NB4 (cell line): ENCODE measurements at places on chromosomes 6 and 20.

GRCh38 chr6:34005901-34006531, 139.9 kb downstream of the GRM4 start:
- no peak for DNase-seq

GRCh38 chr20:7980332-7981046, 39.1 kb downstream of the TMX4 start:
- peak; percentile 70 for DNase-seq

DNA sequence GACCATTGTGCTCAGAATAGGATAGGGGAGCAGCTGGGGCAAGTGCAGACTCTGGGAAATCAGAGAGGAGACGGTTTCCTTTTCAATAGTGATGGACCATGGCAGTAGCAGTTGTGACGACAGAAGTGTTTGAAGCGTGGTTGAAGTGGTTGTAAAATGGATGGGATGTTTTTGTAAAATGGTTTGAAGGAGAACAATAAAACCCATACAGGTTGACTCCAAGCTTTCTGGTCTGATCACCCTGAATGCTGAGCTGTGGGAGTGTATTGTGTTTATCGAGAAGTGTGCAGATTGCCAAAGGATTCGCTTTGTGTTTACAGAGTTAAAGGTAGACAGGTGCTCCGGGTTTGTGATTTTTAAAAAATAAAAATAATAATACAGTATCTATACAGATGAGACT, 255.2 kb upstream of the SULF2 start:
- no peak for DNase-seq

DNA sequence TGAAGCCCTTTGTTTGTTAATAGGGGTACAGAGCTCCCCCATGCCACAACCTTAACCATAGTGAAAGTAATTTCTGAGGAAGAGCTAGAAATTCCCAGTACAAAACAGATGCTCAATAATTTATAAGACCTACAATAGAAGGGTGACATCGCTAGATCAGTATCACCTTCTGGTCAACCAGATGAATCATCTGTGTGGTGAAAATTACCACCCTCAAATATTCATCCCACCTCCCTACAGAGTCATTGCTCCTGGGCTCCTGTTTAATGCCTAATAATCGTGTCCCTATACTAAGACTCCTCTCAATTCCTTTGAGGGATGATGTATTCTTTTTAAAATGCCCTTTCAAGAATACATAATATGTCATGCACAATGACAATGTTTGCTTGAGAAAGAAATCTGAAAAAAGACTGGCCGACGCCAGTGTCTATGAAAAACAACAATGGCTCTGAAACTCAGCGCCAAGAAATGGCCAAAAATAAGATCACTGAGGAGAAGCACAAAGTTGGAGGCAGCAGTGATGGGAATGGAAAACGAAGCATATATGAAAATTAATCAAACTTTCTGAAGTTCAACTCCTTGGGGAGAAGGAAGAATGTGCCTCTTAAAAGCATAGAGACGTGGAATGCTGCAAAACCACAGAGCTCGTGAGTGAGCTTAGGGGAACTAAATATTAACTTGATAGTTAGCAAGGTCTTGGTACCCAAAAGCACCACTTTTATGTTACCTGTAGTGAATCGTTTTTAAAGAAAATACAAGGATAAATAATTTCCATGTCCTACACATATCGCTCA, 11.0 kb upstream of the ADGRF5 start:
- no peak for DNase-seq

DNA sequence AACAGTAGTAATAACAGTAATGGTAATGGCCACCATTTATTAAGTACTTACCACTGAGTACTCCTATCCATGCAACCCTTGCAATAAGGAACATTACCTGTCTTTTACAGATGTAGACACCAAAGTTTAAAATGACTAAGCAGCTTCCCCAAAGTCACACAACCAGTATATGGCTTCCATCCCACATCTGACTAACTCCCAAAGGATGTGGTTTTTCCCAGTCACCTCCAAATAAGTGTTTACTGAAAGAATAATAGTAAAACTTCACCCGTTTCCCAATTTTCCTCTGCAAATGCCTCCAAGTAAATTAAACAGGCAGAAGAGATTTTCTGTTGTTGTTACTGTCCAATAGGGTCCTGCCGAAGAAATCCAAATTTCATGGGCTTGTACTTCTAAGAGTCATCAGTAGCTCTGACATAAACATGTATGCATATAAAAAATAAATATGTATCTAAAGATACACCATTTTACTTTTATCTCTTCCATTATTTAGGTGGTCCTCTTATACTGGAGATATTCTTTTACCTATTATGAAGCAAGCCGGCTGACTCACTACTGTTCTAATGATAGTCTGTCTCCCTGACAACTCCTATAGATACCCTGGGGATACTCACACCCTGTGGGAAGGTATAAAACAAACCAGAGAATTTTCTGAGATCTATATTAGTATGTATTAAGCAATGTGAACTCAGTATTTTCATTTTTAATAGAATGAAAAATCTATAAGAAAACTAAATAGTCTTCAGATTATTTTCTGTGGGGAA, 77.9 kb upstream of the ID4 start:
- no peak for DNase-seq

DNA sequence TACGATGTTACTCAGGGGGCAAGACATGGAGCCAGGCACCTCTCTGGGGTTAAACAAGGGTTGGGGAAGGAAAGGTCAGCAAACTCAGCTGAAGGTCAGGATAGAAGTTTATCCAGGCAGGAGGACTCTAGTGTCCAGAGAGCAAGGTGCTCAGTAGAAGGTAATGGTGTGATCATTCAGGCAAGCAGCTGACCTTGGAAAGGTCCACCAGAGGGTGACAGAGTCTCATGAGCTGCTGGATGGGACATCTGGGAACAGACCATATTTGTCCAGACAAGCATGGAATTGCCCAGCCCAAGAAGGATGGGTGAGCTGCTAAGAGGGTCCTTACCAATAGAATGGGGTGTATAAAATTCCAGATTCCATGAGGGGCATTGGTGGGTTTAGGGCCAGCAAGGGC, 89.5 kb downstream of the MAP3K7 start:
- DNase-seq, result no peak

- no peak for DNase-seq
Observed at GRCh38 chr20:45114465-45115385, at the start of gene WFDC5. WFDC5 (minus strand) TSS chr20:45115174; CDS start chr20:45115083, 91 bp downstream.

- DNase-seq, result no peak
Observed at GRCh38 chr6:158766621-158767455, 52.3 kb downstream of the EZR start.

GRCh38 chr6:30876039-30876730, 8.1 kb upstream of the DDR1 start:
- no peak for DNase-seq

DNA sequence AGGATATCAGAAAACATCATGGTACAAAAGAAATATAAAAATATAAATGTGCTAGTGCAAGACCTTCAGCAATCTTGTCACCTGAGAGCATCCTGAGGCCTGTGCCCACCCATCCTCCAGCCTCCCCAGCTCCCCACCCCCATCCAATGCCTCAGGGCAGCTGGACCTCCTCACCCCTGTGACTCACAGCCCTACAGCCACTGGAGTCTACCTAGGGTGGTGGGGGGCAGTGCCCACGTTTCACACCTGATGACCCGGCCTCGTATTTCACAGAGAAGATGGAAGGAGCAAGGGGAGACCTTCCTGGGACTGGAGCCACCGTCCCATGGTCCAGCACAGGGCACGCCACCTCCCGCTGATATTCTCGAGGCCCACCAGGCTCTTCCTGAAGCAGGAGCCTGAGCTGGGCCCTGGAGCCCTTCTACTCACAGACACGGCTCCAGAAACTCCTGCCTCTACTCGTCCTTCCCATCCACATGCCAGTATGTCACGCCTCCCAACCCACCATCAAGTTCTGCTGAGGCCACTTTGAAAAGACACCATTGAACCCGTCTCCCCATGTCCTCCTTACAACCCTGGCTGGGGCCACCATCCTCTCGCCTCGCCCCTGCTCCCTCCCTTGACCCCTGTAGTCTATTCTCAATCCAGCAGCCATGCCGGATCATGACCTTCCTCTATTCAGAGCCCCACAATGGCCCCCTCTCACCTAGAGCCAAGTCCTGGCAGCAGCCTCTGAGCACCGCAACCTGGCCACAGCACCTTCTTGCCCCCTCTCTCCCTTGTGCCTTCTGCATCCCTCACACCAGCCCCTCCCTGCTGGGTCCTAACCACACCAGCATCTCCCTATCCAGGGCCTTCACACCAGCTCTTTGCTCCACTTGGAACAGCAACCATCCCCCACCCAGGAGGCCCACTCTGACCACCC, 13.3 kb downstream of the APMAP start:
- DNase-seq, result no peak

- no peak for DNase-seq
Observed at GRCh38 chr20:25198663-25199383, 3.3 kb downstream of the ENTPD6 start.

DNA sequence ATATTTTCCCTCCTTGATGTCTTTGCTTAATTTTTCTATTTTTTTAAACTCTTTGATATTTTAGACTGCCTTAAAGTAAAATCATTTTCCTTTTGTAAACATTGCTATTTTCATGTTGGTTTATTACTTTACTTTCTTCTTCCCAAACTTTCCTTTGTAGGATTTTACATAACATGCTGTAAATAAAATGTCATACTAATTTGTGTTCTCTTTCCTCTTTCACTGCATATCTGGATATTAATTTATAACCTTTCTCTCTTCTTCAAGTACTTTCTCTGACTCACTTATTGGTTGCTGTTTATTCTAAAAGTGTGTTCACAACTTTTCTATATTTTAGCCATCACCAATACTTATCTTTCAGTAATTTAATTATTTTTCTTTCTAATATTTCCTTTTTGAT, 9.3 kb upstream of the POM121L2 start:
- DNase-seq, result no peak

DNA sequence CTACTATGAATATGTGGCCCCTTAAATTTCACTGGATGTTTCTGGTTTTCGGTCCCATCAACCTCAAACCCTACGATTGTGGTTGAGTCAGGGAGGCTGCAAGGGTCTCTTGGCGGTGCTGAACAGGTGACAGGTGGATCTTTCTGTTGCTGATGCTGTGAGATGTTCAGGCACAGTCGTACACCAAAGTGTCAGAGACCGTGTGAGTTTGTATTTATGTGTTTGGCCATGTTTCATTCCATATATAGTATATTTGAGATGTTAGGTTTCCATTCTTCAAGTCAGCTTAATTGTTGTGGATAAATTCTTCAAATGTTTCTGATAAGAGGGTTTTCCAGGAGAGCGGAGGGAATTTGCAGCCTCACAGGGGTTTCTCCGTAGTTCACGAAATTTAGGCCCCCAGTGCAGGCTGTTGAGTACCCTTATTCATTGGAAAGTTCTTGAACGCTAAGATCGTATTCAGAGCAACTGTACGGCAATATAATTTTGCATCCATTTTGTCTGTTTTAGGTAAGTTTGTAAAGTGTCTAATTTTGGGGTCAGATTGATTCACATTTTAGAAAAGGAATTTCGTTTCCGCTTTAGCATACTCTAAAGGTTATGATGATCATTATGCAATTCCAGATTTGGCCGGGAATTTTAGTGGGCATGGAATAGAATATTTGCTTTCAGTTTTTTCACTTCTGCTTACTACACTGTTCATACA, 1.2 kb downstream of the TAB2 start:
- DNase-seq, result peak; percentile 48

DNA sequence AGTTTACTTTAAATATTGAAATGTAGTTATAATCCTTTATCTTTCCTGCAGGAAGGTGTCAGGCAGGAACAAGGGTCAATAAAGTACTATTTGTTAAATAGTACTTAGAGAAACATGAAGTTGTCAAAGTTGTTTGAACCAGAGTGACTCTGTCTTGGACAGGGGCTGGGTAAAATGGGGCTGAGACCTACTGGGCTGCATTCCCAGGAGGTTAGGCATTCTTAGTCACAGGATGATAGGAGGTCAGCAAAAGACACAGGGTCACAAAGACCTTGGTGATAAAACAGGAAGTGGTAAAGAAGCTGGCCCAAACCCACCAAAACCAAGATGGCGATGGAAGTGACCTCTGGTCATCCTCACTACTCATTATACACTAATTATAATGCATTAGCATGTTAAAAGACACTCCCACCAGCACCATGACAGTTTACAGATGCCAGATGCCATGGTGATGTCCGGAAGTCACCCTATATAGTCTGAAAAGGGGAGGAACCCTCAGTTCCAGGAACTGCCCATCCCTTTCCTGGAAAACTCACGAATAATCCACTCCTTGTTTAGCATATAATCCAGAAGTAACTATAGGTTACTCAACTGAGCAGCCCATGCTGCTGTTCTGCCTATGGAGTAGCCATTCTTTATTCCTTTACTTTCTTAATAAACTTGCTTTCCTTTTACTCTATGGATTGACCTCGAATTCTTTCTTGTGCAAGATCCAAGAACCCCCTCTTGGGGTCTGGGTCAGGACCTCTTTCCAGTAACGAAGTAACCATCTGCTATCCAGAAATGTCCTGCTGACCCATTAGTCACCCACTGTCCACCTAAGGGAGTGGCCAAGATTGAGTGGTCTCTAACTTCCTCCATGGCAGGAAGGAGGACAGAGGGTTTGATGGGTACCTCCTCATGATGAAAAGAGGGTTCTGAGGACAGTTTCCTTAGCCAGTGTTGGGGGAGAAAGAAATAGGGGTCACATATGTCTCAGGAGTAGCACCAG, 19.6 kb downstream of the SLC22A2 start:
- peak; percentile 18 for DNase-seq

- no peak for DNase-seq
Observed at GRCh38 chr6:105795913-105796517, 290.1 kb upstream of the PRDM1 start.

DNA sequence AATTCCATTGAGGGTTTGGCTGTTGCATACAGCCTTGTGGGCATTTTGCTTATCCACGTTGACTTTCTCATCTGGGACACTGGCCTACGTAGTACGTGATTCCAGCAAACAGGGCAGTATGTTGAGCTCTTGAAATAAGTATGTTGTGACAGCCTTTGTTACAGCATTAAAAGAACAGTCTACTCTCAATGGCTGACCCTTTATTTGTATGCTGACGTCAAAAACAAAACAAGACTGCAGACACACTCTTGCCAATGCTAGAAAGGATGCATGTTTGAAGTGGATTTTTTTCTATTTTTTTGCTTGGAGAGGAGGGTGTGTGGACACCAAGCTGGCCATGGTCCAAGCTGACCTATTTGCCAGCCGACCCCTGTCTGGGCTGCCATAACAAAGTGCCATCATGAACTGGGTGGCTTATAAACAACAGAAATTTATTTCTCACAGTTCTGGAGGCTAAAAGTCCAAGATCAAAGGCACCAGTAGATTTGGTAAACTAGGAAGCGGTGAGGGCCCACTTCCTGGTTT, 10.8 kb upstream of the SNHG17 start:
- DNase-seq, result no peak

- peak; percentile 47 for DNase-seq
Observed at GRCh38 chr6:41460742-41461336, 85.3 kb upstream of the FOXP4 start.

GRCh38 chr6:26136321-26136720, 49.1 kb downstream of the HFE start:
- DNase-seq, result no peak

DNA sequence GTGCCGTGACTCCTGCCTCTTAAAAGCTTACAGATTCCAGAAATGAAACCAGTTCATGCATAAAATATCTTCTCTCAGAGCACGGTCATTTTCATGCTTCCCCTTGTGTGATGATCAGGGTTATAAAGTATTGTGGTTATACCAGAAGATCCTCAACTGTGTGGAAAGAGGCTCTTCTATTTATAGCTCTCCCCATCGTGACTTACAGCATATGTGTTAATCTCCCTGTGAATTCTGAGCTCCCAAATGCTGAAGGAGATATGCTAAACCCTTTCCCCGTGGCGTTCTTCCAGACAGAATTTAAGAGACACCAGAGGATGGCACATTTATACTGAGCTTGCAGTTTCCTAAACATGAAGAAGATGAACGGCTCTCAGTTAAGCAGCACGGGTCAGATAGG, 158.8 kb downstream of the CDH26 start:
- DNase-seq, result peak; percentile 84

- DNase-seq, result peak; percentile 14
Observed at GRCh38 chr6:13159300-13159699, 169.0 kb downstream of the TBC1D7 start.
